Activated T-helper 17 cell treated with anti-CD3 and anti-CD28 coated beads, Interleukin-2, amount 50 U/mL, for 72 hours (primary cell): ENCODE measurements at places on chromosomes 2 and 18.

DNA sequence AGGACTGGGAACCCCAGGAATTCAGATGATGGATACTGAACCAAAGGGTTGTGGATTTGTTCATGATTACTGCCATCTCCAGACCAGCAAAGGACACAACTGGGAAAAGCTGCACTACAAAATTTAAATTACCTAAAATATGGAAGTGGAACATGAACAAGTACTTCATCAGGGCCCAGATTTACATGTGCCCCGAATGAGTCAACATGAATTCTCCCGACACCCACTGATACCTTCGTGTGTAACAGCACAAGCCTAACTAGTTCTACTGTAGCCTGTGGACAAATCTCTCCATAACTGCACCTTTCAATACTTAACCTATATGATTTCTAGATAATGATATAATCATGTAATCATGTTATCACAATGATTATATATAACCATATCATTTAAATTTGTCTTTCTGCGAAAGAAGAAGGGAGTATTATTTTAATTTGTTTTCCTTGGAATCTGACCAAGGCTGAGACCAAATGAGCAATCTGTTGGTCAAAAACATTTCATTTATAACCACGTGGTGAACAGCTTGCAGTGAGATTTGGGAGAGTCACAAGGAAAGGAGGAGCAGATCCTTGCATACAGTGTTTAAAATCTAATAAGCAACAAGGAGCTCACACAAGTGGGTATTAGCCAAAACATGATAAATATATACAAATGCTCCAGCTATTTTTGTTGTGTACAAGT, 70.5 kb downstream of the CACNB4 start:
- ATAC-seq: no peak

GRCh38 chr18:77366720-77367641, 117.3 kb downstream of the GALR1 start:
- ATAC-seq: no peak

- ATAC-seq: no peak
These were observed 197.8 kb upstream of the PXDN start for GRCh38 chr2:1942146-1942545.

- ATAC-seq: no peak
These were observed 608.0 kb upstream of the PIK3C3 start for GRCh38 chr18:41347057-41347456.

- ATAC-seq: no peak
These were observed 269.8 kb downstream of the TMX3 start for GRCh38 chr18:68445136-68445535.

DNA sequence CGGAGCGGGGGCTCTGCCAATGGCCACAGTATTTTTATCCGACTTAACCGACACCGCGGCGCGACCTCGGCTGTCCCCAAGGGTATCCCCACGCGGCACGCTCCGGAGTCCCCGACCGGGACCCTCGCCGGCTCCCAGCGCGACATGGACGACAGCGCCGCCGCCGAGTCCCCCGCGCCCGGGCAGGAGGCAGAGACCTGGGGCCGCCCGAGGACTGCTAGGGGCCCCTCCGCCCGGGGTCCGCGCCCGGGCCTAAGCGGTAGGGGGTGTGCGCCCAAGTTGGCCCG, 468 bp downstream of the UXS1 start:
- ATAC-seq: no peak

DNA sequence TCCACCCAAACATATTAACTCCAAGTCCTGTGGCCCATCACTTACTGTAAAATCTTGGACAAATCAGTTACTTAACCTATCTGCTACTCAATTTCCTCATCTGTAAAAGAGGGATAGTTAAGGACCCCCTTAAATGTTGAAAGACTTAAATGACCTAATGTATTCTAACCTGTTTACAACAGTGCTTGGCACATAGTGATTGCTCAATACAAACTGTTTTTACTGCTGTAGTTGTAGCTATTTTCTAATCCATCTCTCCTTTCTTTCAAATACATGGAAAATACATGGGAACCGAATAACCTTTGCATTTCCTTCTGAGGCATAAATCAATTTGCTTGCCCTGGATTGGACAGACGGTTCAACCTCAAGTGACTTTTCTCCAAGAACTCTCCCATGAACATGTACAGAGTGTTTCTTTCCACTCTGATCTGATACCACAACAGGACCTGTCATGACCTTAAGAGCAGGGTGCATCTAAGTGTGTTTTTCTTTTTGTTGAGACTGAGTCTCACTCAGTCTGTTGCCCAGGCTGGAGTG, 2.7 kb downstream of the LNPK start:
- ATAC-seq: no peak

GRCh38 chr18:40812981-40813515, 1142.0 kb upstream of the PIK3C3 start:
- ATAC-seq: no peak

DNA sequence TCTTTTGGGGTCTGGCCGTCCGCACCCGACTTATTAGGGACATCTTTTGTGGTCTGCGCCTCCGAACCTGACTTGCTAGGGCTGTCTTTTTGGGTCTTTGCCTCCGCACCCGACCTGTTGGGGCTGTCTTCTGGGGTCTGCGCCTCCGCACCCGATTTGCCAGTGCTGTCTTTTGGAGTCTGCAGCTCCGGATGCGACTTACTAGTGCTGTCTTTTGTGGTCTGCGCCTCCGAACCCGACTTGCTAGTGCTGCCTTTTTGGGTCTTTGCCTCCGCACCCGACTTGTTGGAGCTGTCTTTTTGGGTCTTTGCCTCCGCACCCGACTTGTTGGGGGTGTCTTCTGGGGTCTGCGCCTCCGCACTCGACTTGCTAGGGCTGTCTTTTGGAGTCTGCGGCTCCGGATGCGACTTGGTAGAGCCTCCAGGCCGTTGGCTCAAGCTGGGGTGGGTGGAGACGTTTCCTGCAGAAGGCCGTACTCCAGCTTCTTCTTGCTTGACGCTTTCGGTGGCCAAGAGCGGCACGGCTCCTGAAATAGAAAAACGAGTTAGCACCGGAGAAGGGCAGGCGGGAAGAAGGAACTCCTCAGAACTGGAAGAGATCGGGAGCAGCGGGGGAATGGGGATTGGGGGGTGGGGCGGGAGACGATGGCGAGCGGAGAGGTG, 498 bp downstream of the TGOLN2 start:
- ATAC-seq: peak; percentile 37

DNA sequence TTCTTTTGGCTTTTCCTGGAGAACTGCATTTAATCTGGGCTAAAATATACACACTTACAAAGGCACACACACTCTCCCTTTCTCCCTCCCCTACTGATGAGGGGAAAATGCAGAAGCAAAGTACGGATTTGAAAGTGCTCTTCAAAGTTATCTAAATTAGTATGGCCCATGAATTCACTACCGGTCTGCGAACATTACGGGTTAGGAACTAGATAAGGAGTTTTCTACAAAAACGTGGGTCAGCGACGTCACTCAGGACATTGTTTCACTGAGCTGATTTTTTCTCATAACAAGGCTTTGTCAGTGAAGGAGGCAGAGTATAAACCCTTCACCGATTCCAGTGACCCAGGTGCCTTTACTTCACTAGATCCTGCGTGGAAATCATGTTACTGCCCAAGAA, 47.3 kb downstream of the COA5 start:
- no peak for ATAC-seq

- ATAC-seq: no peak
These were observed 96.8 kb downstream of the MCFD2 start for GRCh38 chr2:46818819-46819218.

DNA sequence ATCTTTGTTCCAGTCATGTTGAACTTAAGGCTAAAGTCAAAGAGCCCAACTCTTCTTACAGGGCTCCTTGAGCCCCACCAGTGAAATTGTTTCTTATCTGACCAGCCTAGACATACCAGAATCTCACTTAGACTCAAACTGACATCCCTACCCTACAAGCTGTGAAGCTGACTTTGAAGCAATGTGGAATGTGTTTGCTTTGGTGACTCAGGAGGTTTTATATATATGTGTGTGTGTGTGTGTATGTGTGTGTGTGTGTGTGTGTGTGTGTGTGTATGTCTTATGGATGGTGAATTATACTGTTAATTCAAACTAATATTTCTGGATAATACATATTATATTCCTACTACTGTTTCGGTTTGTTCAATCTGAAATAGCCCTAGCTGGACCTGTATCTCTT, 67.3 kb downstream of the CAMKMT start:
- no peak for ATAC-seq

DNA sequence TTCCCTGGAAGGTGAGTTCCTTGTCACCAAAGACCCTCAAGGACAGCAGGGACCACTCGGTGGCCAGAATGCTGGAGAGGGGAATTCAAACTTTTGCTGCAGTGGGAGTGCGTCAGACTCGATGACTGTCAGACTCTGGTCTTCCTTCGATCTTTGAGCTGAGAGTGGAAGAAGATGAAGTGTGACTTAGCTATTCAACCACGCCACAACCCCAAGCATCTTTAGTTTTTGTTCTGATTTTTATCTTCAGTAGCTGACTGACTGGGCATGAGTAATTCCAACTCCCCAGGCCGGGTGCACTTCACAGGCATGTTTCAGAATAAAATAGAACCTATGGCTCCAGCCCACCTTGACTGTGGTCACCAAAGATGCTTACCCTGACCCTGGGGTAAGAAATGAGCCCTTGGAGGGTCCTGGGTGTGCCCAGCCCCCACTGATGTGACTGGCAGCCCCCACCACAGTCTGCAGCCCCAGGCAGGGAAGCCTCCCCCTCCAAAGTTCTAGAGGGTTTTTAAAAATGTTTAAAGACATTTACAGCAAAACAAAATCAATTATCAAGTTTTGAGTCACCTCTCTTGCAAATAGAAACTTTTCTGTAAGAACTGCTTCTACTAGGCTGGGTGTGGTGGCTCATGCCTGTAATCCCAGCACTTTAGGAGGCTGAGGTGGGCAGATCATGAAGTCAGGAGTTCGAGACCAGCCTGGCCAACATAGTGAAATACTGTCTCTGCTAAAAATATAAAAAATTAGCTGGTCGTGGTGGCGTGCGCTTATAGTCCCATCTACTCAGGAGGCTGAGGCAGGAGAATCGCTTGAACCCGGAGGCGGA, 24.9 kb upstream of the YWHAQ start:
- ATAC-seq: peak; percentile 74

- no peak for ATAC-seq
These were observed 140.1 kb upstream of the AQP4 start for GRCh38 chr18:27005589-27005988.

- ATAC-seq: no peak
These were observed 82.6 kb upstream of the WIPF1 start for GRCh38 chr2:174680221-174680620.

DNA sequence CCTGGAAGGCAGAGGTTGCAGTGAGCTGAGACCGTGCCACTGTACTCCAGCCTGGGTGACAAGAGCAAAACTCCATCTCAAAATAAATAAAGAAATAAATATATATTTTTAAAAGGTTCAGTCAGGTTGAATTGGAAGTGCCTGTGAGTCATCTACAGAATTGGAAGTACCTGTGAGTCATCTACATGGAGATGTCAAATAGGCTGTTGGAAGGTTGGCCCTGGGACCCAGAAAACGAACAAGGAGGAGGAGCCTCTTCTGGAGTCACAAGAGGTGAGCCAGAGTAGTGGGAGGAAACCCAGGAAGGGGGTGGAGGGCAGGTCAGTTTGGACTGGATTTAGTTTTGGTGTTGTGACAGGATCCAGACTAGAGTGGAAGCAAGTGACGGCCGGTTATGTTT, 15.2 kb upstream of the SCYGR1 start:
- ATAC-seq: peak; percentile 39

- no peak for ATAC-seq
These were observed 21.6 kb downstream of the BMP10 start for GRCh38 chr2:68849579-68850030.

DNA sequence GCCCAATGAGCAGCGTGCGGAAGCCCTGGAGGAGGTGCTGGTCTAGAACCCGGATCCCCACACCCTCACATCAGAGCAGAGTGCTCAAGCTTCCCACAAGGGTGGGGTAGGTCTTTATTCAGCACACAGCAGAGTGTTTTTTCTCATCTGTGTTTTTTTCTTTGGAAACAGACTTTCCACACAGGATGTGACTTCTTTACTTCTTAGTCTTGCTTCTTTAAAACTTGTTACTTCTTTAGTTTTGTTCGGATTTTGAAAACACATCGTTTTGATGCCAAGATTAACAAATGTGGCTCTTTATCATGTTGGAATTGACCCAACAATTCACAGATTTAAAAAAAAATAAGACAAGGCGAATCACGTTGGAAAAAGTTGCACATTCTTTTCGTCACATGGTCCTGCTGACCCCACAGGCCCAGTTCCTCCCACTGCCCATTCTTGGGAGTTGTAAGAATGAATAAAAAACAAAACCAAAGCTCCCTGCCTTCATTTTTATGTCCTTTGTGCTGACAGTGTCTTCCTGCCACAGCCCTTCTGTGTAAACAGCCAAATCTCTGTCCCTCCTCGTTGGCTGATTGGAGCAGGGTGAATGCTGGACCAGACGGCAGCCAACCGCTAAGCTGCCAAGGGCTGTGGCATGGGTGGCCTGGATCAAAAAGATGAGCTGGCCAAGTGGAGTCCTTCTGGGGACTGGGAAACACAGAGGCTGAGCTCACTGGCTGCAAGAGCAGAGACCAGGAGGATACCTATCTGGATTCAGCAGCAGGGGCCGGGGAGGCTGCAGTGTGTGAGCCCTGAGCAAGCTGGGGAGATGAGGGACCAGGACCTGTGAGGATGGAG, 81.6 kb downstream of the TWIST2 start:
- ATAC-seq: no peak

- no peak for ATAC-seq
These were observed 1875.2 kb upstream of the PIK3C3 start for GRCh38 chr18:40079786-40080185.

GRCh38 chr18:46212398-46212797, 108.2 kb downstream of the HAUS1 start:
- peak; percentile 67 for ATAC-seq

DNA sequence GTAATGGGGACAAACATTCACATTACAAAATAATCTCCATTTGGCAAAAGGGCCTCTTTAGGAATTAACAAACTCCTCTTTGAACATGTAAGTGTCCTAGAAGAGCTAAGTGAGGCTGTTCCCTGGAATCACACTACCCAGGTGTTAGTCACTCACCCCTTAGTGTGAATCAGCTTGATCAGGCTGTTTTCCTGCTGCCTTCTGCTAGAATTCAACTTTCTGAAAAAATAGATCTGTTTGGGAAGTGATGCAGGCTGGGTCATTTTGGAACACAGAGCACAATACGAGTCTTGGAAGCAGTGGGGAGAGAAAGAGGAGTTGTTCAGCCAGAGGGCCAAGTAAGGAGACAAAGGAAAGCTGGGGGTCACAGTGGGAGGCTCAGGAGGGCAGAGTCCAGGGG, 40.0 kb downstream of the TTC32 start:
- ATAC-seq: no peak

GRCh38 chr2:120832296-120833070, 96.8 kb downstream of the GLI2 start:
- no peak for ATAC-seq

DNA sequence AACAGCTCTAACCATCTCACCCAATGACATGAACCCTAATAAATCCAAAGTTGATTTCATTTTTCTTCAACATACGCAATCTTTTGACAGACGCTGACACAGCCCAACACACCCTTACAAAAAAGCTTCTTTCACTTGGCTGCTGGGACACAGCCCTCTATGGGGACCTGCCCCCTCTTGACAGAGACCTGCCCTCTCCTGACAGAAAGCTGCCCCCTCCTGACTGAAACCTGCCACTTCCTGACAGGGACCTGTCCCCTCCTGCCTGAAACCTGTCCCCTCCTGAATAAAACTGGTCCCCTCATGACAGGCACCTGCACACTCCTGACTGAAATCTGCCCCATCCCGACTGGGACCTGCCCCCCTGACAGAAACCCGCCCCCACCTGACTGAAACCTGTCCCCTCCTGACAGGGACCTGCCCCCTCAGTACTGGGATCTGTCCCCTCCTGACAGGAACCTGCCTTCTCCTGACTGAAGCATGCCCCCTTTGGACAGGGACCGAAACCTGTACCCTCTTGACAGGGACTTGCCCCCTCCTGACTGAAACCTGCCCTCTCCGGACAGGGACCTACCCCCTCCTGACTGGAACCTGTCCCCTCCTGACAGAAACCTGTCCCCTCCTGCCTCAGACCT, 87.9 kb downstream of the PXDN start:
- no peak for ATAC-seq
